Fibroblast of pulmonary artery (primary cell): ENCODE measurements at places on chromosomes 16 and 17.

GRCh38 chr17:79836972-79837887 lies 2.0 kb downstream of the CBX4 start:
- DNase-seq: peak; percentile 86

- DNase-seq: peak; percentile 40
Measured at GRCh38 chr16:25135254-25135878, 23.8 kb downstream of the LCMT1 start.

DNA sequence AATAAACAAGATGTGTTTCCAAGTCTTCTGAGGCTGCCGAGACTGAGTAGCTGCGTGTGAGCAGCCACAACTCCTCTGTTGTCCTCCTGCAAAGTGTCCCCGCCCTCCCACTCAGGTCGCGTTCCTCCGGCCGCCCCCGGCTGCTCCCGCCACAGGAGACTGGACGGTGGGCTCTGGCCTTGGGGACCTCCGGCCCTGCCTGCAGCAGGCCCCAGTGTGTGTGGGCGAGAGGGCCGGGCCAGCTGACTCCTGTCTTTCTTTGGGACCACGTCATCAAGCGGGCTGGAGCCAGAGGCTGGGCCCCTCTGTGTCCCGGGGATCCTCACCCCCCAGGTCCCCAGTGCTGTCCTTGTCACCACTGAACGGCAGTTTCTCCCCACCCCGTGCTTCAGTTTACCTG lies 175.3 kb downstream of the NPIPB11 start:
- DNase-seq: no peak

GRCh38 chr17:17782523-17783115 lies 54.2 kb downstream of the SREBF1 start:
- no peak for DNase-seq

DNA sequence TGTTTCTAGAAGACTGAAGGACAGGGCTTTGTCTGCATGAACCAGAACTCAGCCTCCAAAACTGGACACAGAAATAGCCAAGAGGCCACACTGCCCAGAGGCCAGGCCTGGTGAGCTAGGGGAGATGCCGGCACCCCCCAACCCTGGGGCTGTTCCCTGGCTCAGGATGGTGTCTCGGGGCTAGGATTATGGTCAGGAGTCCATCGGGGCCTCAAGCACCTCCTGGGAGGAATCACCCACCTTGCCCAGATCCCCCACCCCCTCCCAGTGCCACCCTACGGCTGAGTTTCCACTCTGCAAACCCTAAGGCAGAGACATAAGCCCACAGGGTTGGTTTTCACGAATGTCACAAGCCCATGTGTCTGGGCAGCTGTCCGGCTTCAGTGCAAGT lies 37.2 kb downstream of the SLC7A5 start:
- DNase-seq: no peak

DNA sequence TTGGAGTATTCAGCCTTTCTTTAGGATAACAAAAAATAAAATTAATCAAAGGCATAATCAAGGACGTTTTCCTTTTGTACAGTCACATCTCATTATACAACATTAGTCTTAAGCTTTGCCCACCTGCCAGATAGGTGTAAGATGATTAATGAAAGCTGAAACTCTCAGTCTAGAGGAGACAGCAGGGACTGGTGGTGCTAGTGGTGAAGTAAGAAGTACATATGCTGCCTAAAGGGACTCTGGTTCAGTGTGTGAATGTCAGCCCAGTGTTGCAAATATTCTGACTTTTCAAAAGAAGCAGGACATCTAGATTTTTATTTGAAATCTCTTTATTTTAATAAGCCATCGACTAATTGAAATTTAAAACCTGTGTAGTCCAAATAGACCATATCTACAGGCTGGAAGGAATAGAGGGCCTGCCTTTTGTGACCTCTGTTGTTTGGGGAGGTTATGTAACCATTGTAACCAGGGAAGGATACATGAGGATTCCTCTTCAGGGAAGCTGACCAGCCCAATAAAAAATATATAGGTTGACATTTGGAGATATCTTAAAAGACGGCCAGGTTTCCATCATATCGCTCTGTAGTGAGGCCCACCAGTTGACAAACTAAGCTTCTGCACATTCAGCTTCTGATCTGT lies 54.1 kb downstream of the FTO start:
- no peak for DNase-seq

DNA sequence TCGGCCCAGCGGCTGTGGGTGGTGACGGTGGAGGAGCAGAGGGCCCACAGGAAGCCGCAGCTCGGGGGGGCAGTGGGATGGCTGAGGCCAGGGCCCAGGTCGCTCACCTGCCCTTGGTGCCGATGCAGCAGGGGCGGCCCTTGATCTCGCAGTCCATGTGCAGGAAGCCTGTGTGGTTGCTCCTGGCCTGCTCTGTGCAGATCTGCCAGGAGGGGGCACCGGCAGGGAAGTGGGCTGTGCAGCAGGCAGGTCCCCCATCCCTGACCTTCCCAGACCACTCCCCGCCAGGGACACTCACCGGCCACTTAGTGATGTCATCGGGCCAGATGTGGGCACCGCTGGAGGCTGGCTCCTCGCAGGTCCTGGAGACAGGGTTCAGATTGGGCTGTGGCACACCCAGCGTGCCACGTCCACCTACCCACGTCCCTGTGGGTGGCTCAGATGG lies 6.2 kb downstream of the AANAT start:
- no peak for DNase-seq

- DNase-seq: no peak
Measured at GRCh38 chr17:41754066-41754465, 19.6 kb upstream of the HAP1 start.

DNA sequence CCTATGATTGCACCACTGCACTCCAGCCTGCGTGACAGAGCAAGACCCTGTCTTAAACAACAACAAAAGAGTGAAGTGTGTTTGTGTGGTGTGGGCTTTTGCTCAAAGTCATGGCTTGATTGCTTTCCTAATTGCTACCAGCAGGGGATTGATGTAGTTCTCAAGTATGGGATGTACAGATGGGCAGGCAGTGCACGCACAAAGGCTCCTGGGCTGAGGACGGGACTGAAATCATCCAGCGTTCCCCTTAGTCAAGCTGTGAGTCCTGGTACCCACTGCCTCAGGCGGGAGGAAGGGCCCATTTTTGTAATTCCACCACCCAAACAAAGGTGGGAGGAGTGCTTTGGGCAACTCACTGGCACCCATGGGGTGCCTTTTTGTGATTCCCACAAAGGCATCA lies 47.3 kb downstream of the GDE1 start:
- no peak for DNase-seq
